Adipocyte (in vitro differentiated cells): ENCODE measurements at places on chromosomes 7 and 10.

DNA sequence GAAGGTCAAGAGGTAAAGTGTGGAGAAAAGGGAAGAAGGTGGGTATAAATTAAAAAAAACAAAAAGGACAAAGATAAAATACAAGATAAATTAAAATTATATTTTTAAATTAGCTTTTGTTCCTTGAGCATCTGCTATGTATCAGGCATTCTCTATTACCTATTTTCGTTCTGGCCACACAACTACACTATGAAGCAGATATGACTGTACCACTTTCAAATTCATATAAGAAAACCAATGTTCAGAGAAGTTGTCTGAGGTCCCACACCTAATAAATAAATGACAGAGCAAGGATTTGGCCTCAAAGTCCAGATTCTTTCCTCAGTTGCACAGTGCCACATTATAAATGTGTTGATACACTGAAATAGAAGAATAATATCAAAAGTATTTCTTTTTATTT, 103.8 kb upstream of the PCDH15 start:
- DNase-seq, result no peak

DNA sequence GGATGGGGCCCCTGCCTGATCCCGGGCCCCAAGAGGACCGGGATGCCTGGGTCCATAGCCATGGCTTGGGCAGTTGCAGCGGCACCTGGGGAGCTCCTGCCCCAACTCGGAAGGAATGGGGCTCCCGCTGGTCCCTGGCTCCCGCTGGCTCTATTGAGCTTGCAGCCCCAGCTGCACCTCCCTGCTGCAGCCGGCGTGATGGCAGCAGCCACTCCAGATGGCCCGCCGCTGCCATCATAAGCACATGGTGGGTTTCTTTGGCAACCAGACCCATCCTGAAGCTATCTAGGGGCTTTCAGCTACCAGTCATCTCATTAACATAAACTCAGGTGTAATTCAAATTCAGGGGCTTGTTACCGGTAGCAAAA, 11.1 kb upstream of the DNMBP start:
- no peak for DNase-seq

DNA sequence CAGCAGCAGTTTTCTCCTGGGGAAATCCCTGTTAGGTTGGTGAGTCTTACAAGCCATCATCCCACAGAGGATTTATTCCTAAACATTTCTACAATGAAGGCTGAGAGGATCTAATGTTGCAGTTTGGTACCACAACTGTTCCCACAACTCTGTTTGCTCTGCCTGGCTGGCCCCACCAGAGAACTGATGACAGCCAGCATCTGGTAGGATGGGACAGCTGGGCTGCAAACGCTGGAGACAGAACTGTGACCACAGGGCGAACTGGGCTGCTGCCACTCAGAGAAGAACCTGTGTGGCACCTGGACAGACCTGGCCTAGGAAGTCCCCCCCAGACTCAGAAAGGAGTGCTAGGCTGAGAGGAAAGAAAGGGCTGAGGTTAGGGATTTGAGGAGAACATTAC, 94.8 kb downstream of the CALN1 start:
- no peak for DNase-seq

- peak; percentile 22 for DNase-seq
These were observed 36.8 kb downstream of the CTBP2 start for GRCh38 chr10:125123476-125124114.

DNA sequence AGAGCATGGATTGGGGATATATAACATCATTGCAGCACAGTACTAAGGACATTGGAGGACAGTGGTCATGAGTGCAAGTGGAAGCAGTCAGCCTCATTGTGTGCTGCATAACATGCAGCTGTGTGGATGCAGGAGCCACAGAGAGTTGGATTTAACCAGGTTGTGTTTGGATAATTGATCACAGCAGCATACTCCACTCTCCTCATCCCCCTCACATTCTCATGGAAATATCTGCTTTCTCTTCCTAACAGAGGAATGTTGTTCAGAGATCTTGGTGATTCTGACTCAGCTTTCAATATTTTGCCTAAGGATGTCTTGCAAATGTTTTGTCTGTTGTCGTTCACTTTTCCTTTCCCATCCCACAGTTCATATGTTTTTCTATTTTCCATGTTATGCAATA, 31.8 kb upstream of the LSM8 start:
- DNase-seq, result no peak

- DNase-seq, result no peak
These were observed 27.3 kb upstream of the KNDC1 start for GRCh38 chr10:133132473-133133291.

- DNase-seq, result peak; percentile 66
These were observed 136.9 kb downstream of the CUBN start for GRCh38 chr10:16992611-16993119.

GRCh38 chr10:80771902-80772555, 234.3 kb downstream of the SH2D4B start:
- DNase-seq, result no peak

DNA sequence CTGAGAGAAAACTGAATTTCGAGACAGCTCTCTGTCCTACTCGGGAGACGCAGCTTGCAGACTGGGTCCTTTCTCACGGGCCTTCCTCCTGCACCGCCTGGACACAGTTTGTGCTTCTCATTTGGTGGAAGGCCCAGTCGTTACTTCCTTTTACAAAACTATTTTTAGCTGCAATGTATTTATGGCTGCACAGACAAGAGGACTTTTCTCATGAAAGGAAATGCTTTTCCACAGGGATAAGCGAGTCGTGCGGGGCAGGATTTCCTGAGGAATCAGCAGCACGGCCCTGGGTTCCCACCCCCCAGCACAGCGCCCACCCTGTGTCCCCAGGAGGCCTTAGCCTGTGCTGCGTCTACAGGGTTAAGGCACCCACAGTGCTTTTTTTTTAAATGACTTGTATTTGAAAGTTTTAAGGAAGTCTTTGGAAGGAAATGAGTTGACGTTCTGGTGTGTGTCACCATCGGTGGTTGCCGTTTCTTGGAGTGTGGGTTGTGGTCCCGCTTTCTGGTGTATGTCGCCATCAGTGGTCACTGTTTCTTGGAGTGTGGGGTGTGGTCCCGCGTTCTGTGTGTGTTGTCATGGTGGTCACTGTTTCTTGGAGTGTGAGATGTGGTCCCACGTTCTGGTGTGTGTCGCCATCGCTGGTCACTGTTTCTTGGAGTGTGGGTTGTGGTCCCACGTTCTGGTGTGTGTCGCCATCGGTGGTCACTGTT, 50.9 kb downstream of the INPP5A start:
- no peak for DNase-seq

GRCh38 chr10:92241158-92241500, 49.7 kb downstream of the CPEB3 start:
- no peak for DNase-seq

DNA sequence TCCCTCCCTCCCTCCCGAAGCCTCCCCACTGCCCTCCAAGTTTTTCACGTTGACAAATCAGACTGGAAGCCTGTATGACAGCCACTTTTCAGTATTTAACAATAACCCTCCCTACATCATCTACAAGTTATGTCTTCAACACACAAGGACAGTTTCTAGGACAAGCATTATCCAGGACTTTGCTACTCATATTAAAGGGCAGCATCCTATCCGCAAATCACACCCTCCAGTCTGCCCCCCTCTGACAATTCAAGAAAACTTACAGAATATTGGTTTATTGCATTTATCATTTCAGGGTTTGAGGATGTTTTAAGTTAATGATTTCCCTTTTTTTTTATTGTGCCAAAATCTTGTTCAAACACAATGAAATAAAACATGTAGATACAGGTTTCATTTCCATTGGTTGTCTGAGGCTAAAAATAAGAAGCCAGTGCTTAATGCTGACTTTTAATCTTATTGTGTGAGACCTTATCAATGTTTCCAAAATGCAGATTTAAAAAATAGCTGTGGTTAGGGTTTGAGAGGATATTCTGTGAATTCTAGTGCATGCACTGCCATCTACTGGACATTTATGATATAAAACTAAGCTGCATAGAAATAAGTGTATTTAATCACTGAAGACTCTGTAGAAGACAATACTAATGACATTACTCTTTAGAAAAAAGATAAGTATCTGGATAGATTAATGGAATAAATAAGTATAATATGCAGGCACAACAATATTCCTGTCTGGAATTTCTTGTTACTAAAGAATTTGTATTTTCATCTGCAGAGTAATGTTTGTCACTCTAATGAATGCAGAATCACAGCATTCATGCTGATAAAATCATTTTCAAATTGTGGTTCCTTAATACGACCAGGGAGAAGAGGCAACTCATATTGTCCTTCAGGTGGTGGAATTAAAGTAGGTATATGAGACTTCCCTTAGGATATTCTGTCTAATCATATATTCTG, 64.1 kb downstream of the CAV1 start:
- peak; percentile 89 for DNase-seq

GRCh38 chr7:107254398-107254985, 85.7 kb downstream of the HBP1 start:
- no peak for DNase-seq

GRCh38 chr7:143177374-143178119, 5.7 kb upstream of the TAS2R39 start:
- no peak for DNase-seq

DNA sequence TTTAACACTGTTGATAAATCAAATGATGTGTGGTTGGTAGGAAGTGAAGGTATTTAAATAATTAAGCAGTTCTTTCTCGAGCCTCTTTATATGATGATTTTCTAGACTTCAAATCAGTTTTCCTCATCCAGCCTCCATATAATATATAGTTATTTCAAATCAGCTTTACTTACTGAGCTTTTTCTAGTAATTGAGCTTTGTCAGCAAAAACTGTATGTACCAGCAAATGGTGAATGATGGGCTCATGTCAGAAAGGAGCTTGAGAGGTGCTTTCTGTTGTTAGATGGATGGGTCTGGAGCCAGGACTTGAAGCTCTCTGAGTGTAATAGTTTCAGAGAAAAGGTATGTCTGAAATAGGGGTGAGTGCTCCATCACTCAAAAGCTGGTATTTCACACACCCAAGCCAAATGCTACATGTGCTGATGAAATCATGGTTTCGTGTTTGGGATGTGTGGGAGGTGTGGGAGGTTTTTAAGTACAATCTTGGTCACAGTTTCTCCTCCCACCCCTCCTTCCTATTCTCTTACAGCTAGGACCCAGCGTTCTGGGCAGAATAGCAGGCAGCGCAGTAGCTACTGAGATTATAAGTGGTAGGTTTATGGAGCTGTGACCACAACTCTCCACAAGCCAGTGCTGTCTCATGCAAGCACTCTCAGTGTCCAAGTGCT, 55.8 kb downstream of the LRMDA start:
- no peak for DNase-seq

DNA sequence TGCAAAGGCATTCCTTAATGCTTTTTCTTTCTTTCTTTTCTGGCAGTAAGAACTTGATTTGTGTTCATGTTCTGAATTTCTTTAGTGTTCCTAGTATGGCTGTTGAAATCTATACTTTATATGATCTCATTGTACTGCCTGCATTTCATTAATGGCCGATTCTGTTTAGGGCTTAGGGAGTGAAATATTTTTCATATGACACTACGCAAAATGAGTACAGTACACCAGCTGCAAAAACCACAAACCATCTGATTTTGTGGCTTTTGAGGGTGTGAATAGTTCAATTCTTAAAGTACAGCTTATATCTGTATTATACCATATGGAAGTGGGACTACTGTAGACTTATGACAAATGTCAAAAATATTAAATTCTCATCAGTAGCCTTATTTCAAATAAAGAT, 69.1 kb upstream of the FOXP2 start:
- peak; percentile 24 for DNase-seq

DNA sequence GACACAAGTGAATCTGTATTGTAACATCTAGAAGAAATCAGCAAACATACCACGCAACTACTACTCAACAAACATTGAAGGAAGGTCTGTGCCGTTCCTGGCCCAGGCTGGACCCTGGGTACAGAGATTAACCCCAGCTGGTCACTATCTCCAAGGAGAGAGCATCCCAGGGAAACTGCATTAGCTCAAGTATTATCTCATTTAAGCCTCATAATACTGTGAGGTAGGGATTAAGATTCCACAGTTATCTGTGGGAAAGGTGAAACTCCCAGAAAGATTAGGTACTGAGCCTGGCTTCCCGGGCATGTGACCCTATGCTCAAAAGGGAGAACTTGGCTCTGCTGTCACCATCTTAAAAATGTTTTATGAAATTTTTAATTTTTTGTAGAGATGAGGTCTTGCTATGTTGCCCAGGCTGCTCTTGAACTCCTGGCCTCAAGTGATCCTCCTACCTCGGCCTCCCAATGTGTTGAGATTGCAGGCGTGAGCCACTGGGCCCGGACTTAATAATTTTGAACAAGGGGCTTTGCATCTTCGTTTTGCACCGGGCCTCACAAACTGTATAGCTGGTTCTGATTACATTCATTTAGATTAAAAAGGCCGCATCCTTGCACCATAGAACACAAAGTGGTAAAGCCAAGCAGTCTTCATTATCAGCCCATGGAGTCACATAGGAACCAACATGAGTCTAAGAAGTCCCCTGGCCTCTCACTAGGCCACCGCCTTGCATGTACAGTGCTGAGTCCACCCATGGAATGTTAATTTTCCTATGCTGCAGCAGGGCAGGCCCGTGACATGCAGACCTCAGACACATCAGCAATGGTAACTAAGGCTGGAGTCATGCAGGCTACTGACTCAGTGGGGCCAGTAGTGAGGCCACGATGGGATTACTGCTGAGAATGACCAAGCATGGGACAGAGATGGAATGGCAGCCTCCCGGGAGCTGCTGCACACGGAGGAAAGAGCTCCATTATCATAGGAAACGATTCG, 5.5 kb upstream of the CTBP2 start:
- no peak for DNase-seq

GRCh38 chr10:91907033-91907594, 2.2 kb downstream of the FGFBP3 start:
- DNase-seq, result no peak

GRCh38 chr7:101550641-101551541, 78.2 kb downstream of the MYL10 start:
- DNase-seq, result no peak

GRCh38 chr7:56083150-56083785, 9.5 kb downstream of the PHKG1 start:
- DNase-seq, result no peak

GRCh38 chr10:12980713-12981306, 20.7 kb downstream of the CCDC3 start:
- DNase-seq, result no peak

GRCh38 chr7:74094224-74095101, 10.9 kb downstream of the LIMK1 start:
- peak; percentile 92 for DNase-seq

GRCh38 chr7:31856337-31856736, 169.3 kb downstream of the PPP1R17 start:
- DNase-seq, result no peak

DNA sequence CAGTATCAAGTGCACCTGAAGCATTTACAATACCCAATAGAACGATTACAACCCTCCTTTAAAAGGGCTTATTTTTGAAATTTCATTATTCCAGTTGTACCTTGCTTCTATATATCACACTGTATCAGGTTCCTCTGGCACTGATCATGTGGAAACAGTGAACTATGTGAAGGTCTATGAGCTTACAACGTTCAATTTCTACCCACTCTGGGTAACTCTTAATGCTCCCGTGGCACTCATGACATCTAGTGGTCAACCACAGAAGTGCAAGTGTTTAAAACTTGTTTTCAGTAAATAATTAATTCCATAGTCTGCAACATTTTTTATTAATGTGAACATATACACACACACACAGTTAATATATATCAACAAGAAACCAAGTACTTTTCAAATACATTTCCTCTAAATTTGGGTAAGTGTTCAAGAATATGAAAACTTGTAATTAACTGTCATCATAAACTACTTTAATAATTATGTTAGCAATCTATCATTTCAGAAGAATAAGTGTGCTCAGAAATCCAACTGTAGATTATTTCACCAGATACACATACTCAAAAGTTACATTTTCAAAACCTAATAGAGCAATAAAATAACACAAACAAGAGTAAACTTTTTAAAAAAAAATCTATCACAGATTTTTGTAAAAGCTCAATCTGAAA, 61.0 kb downstream of the MPP7 start:
- DNase-seq, result peak; percentile 89

GRCh38 chr7:20598459-20599309, 16.8 kb upstream of the ABCB5 start:
- peak; percentile 83 for DNase-seq
